GM10248 (cell line): ENCODE measurements at places on chromosomes 7 and 10.

DNA sequence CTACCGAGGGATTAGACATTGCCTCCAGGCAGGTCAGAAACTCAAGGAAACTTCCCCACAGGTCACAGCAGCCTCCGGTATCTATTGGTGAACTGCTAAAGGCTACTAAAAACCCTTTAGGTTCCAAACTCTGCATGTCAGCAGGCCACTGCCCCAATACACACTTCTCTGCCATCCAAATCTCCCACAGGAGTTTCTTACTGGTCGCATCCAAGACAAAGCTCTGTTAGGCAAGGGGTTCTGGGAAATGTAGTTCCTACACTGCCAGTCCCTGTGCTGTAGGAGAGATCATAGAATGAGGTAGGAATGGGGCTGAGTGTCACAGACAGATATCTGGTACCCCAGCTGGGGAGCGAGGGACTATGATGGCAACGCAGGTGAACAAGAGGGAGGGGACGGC lies 757.0 kb upstream of the C7orf33 start:
- DNase-seq, result no peak

DNA sequence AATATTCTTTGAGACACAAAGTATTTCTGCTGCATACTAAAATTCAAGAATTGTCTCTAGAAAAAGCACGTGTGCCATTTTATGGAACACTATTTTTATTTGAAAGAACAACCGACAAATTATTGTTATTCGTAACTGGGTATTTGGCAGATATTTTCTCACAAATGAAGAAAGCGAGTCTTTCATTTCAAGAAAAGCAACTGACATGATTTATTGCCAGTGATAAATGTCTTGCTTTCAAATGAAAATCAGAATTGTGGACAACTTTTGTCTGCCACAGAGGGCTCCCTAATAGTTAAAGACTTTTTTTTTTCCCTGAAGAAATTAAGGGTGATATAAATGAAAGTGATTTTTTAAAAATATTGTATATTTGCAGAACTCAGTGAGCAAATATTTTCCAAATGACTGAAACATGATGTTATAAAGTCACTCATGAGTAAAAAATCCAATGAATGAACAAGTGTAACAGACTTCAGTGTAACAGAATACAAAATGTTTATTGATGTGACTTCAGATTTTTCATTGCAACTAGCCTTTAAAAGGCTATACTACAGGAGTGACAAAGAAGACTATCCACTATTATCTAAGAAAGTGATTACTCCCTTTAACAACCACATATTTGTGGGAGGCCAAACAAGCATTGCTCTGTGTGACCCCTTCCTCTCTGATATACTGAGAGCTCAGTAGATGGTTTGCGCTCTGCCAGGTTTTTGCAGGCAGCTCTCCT lies 49.0 kb upstream of the SEMA3E start:
- DNase-seq, result no peak

DNA sequence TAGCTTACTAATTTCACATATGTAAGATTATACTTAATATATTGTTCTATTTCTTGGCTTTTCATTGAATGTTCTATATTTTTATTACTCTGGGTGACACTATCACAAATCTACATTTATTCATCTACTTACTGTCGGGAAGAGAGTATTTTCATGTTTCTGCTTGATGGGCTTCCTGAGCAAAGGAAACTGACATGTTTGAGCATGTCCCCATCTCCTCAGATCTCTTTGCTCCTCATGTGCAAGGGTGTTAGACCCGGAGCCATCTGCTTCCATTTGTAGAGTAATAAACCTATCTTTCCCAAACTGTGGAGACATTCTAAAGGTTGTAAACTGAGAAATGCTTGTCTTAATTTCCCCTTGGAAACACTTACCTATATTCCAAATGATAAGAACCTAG lies 103.5 kb downstream of the LSMEM1 start:
- DNase-seq, result no peak

DNA sequence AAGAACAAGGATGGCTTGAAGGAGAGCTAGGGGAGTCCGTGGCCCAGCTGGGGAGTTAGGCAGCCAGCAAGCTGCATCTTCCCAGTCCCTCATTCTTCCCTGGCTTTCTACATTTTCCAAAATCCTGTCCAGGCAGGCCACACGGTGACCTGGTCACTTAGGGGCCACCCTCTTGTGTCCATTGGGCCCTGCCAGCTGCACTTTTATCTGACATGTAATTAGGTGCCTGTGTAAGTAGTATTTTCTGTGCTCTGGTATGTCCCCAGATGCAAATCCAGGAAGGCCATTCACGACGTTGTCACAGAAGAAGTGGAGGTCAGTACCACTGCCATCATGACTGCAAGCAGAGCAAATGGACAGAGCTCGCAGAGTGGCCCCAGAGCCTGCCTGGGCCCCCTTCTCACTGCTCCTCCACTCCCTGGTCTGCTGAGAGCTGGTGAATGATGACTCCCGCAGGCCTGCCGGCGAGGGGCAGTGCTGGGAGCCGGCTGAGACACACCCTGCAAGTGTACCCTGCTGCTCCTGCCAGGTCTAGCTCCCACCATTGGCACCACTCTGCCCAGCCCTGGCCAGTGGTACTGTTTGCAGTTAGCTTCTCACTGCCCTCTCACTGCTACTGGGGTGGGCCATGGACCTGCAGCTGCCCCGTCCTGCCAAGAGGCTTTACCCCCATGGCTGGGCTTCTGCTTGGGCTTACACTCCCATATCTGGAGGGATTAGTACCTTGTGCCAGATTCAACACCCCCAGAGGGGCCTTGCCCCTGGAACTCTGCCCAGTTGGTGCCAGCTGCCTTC lies 98.2 kb downstream of the GLRX3 start:
- no peak for DNase-seq

DNA sequence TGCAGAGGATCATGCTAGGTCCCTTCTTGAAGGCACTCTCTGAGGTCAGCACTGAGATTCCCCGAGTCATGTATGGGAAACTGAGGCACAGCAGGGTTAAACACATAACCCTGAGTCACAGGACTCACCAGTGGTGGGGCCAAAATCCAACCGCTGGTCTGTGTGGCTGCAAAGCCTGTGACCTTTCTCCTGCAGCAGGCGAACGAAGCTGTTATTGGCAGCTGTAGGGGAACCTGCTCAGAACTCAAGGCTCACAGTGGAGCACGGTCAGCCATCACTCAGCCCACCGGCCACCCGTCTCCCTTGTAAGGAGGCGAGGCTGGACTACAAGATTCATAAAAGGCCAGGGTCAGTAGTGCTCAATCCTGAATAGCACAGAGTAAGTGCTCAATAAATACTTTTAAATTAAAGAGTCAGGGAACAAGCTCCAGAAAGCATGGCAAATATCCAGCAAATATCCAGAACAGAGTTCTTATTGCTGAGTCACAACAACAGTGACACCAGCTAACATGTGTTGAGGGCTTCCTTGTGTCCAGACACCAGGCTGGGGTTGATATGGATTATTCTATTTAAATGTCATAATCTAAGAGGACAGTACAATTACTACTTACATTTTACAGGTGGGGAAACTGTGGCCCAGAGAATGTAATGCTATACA lies 34.9 kb downstream of the CHST15 start:
- DNase-seq, result no peak

- no peak for DNase-seq
These were observed 55.0 kb downstream of the CACNB2 start for GRCh38 chr10:18195060-18195799.

- DNase-seq, result no peak
These were observed 54.7 kb upstream of the SYPL1 start for GRCh38 chr7:106166651-106167342.
